ENCODE measurements at places on chromosomes 5 and 9. TPM values are rescaled to one million over a fixed set of nuclear protein-coding genes. Genes with fewer than 3 reads are reported as not detected.

The MSMP gene
- not detected for polyA plus RNA-seq

The GPRIN1 gene
- polyA plus RNA-seq = 2.2 TPM

The GPR151 gene
- polyA plus RNA-seq = not detected

The C1QTNF3 gene
- 26.2 TPM for polyA plus RNA-seq

The DEPDC1B gene
- not detected for polyA plus RNA-seq

All from Purkinje cell (primary cell).